Effector CD8-positive, alpha-beta T cell (primary cell): ENCODE measurements at places on chromosomes 7 and 10.

GRCh38 chr7:101998906-101999240 is 181.4 kb downstream of the CUX1 start:
- no peak for DNase-seq

- no peak for DNase-seq
Observed at GRCh38 chr7:5421714-5422395, 1.8 kb downstream of the TNRC18 start.

GRCh38 chr7:34501156-34501555 is 156.9 kb upstream of the NPSR1 start:
- no peak for DNase-seq

DNA sequence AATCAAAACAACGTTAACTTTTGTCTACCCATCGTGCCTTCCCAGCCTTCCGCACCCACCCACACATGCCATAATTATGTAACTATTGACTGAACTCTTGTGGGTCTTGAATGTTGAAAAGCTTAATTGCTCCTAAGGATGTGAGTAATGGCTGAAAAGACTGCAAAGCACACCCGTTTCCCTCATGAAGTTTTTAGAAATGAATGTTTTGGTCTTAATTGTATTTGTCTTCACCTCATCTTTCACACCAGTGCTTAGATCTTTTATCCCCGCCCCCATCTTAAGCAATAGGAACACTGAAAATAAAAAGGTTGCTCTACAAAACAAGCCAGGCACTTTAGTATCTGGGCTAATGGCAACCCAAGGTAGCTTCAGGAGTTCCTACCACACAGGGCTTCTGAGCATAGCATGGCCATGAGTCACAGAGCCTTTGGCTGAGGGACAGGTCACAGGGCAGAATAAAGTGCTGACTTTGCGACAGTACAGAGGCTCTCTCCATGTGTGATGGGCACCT is 690.5 kb downstream of the PARD3 start:
- no peak for DNase-seq

DNA sequence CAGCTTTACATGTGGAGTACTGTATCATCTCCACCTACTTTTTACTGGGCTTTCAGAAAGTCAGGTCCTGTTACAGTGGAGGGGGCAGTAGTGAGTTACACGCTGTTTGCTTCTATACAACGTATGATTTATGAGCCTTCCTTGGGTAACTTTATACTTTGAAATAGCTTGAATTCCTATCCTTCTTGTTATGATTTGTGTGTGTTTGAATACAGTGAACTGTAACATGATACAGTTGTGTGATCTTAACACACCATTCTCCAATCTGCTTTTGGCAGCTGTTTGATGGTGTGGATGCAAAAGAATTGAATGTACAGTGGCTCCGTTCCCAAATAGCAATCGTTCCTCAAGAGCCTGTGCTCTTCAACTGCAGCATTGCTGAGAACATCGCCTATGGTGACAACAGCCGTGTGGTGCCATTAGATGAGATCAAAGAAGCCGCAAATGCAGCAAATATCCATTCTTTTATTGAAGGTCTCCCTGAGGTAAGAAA is 41.7 kb downstream of the SP8 start:
- no peak for DNase-seq

DNA sequence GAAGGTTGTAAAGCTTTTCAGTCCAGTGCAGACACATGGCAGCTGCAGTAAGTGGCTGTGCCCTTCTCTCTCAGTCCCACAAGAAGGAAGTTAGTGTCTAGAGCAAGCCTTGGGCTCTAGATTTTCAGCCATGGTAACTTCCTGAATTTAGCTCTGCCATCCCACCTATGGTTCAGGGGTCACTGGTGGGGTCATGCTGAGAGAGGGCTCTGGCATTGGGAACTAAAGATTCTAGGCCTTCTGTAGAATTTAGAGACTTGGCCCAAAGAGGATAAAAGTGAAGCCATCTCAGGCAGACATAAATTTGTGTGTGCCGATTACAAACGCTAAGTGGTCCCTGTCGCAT is 113.5 kb downstream of the COL13A1 start:
- DNase-seq = no peak

GRCh38 chr7:131778601-131779000 is 222.2 kb upstream of the PODXL start:
- DNase-seq = no peak

- DNase-seq = no peak
Observed at GRCh38 chr7:17532861-17533404, 234.5 kb downstream of the AHR start.

- DNase-seq = no peak
Observed at GRCh38 chr7:118194571-118194970, 10.6 kb downstream of the LSM8 start.

DNA sequence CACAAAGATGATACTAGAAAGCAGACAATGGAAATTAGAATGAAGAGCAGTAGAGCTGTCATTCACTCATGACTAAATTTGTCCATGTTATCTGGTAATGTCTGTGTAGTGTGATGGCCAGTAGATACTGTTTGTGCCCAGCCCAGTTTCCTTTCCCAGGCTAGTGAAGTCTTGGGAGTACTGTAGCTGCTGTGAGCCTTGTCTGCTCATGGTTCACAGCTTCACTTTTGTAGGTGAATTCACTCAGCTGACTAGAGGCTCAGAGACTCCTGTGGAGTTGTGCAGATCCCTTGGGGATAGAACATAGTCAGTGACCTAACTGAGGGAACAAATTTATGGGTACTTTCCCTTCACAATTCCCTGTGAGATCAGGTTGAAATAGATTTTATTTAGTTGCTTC is 572.5 kb downstream of the ARL4A start:
- DNase-seq = no peak

GRCh38 chr10:80192553-80192952 is 12.8 kb downstream of the ANXA11 start:
- DNase-seq = no peak
